ENCODE measurements at places on chromosomes 3 and 15.

DNA sequence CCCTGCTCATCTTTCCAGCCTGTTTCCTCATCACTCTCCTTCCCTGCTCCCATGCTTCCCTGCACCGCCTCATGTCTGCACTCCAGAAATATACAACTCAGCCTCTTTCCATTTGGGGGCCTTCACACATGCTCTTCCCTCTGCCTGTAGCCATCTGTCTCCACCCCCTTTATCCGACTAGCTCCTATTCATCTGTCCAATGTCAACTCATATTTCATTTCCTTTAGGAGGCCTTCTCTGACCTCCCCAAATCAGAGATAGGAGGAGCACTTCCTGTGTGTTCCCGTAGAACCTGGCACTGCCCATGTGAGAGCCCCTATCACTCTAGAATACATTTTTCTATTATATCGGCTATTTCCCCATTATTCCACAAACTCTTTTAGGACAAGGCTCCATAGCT, 10.6 kb downstream of the ATP8B4 start:
- DNase-seq = no peak

DNA sequence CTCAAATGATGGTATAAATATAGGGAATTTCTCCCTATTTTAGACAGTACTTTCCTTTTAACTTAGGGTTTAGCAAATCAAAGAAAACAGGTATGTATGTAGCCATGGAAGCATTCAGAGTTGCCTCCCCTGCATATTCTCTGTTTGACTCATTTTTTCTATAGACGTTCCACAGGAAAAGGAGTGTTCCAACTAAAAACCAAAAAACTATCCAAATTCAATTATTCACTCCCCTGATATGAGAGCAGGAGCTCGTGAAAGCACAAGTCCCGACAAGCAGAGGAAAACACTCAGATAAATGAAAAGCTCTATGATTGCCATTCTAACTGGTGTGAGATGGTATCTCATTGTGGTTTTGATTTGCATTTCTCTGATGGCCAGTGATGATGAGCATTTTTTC, 119.5 kb downstream of the FRMD5 start:
- DNase-seq = no peak

DNA sequence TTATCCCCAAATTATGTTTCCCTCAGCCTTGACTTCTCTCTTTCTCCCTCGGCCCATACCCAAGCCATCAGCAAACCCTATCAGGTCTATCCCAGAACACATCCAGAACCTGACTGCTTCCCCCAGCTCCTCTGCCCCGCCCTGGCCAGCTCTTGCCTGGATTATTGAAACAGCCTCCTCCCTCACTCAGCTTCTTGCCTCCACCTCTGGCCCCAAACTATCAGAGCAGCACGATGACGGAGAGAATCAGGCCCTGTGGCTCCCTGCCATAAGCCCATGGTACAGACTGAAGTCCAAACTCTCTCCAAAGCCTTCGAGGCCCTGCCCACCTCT, 105.3 kb upstream of the LINGO1 start:
- no peak for DNase-seq

GRCh38 chr3:174198199-174198598, 660.9 kb upstream of the NAALADL2 start:
- DNase-seq = no peak

DNA sequence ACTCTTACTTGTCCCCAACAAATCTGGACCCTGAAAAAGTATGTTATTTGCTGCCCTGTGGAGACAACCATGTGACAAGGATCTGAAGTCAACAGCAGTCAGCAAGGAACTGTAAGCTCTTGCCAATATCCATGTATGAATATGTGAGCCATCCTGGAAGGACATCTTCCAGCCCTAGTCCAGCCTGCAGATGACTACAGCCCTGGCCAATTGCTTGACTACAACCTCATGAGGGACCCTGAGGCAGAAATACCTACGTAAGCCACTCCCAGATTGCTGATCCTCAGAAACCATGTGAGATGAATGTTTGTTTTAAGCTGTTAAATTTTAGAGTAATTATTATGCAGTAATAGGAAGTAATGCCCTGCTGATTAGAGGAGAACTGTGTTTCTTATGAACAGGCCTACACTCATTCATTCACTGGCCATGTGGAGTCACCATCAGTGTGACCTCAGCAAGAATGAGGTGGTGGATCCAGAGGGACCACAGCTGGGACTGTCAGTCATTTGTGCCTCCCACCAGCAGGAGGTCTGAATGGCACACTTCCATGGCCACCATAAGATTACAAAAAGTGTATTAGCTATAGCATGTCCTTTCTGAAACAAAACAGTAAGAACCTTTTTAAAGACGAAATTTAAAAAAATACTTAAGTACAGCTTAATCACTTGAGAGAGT, 92.6 kb downstream of the TFDP2 start:
- DNase-seq = no peak
